Frontal cortex (tissue), 4 donors: ENCODE measurements at places on chromosomes 12 and 14.

- DNase-seq, result no peak
Measured at GRCh38 chr14:78530078-78530477, 359.9 kb downstream of the NRXN3 start.

GRCh38 chr12:52005903-52006703, 643 bp upstream of the TAMALIN start:
- peak; percentile 50 for DNase-seq

- peak; percentile 4 for DNase-seq
Measured at GRCh38 chr12:131865180-131865875, 29.1 kb upstream of the ULK1 start.

DNA sequence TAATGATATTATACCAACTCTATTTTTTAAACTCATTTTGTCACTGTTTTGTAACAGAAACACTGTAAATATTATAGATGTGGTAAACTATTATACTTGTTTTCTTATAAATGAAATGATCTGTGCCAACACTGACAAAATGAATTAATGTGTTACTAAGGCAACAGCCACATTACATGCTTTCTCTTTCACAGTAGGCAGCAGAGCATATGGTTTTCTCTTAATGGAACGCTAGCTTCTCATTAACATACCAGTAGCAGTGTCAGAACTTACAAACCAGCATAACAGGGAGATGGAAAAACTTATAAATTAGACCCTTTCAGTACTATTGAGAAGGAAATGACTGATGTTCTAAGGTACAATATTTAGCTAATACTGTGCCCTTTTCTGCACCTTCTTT, 398.8 kb downstream of the PRKD1 start:
- DNase-seq, result no peak

GRCh38 chr12:93072340-93072739, 143.2 kb upstream of the EEA1 start:
- no peak for DNase-seq

- DNase-seq, result no peak
Measured at GRCh38 chr14:22566845-22567244, 22.2 kb downstream of the DAD1 start.

DNA sequence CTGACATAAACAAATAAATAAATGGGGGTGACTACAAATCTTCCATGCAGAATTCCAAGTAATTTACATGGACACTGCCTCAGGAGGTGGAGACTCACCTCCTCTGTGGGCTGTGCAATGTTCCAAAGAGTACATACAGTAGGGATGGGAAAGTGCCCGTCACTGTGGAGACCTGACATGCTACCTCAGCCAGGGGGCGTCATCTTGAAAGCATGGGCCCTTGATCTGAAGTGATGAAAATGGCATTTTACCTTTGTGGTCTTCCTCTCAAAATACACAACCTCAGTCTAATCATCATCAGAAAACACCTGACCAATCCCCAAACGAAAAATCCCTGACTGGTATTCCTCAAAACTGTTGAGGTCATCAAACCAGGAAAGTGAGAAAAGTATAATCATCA, 48.4 kb downstream of the ANAPC7 start:
- no peak for DNase-seq

DNA sequence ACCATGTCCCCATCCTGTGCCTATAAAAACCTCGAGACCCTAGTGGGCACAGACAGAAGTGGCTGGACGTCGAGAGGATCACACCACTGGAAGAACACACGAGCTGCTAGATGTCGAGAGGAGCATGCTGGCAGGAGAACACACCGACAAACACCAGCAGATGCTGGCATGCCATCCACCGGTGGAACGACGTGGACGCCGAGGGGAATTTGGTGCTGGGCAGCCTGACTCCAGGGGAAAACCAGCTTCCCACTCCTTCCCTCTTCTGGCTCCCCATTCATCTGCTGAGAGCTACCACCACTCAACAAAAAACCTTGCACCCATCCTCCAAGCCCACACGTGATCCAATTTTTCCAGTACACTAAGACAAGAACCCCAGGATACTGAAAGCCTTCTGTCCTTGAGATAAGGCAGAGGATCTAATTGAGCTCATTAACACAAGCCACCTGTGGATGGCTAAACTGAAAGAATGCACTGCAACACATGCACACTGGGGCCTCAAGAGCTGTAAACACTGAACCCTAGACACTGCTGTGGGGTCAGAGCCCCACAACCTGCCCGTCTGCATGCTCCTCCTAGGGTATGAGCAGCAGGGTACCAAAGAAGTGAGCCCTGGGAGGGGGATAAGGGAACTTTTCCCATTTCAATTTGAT, 9.5 kb downstream of the RNASE6 start:
- DNase-seq, result no peak

DNA sequence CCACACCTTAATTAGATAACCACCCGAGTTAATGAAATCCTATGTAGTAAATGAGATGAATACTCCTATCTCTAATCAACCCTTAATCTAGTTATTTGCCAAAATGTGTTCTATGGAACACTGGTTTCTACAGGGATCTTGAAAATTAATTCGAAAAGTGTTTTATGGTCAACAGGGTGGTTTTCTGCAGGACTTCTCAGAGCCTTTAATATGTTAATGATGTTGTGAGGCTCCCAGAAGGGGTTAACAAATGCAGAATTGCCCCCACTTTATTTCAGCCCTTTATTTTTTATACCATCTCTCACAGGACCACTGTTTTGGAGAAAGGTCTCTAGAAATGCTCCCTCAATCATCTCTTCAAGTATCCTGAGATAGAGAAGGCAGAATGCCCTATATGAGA, 153.1 kb upstream of the RPH3A start:
- DNase-seq, result no peak

DNA sequence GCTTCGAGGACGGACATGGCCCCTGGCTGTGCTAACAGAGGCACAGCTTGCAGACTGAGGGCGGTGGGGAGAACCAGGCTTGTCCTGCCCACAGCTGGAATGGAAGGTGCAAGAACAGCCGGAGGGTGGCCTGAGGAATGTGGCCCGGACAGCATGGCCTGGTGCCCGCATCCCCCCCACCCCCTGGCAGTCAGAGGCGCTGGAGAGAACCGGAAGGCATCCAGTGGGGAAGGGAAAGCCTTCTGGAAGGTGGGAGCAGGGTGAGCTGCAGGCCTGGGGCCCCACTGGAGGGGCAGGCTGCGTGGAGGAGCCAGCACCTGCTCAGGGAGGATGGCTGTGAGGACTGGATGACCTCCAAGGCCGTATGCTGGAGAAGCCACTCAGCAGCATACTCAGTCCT, 8.1 kb upstream of the CYP46A1 start:
- no peak for DNase-seq

GRCh38 chr12:51866762-51867161, 18.2 kb upstream of the FIGNL2 start:
- no peak for DNase-seq

DNA sequence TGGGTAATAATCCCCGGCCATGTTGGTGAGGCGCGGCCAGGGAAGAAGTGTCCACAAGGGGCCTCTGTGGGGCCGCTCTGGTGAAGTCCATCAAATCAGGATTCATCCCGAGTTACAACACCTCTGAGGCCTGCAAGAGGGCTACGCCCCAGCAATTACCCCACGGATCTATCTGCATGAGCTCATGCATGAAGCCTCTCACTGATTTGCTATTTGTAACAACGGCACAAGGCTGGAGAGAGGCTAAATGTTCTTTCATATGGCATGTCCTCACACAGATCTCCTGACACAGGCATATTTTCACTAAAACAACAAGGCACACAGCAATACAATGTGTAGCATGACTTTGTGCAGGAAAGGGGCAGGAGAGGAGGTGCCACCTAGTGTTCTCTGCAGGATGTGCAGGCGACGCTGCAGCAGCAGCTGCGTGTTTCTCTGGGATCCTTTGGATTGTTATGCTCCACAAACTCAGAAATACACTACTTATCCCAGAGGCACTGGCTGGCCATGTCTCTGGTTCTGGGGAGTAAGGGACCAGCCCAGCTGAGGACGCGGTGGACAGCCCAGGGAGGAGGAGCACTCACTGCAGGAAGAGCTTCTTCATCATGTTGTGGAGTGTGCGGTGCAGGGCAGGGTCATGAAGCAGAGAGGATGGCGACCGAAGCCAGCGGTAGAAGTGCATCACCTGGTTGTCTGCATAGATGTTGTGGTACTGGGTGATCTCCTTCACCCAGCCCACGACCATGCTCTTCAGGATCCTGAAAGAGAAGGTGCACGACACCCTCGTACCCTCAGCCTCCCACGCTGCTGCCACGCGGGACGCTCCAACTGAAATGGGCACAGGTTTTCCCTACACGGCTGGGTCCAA, 20.2 kb downstream of the P2RX2 start:
- peak; percentile 74 for DNase-seq

GRCh38 chr12:93638095-93638494, 39.1 kb upstream of the CRADD start:
- DNase-seq, result no peak

GRCh38 chr12:30278401-30278800, 417.3 kb downstream of the IPO8 start:
- DNase-seq, result no peak

DNA sequence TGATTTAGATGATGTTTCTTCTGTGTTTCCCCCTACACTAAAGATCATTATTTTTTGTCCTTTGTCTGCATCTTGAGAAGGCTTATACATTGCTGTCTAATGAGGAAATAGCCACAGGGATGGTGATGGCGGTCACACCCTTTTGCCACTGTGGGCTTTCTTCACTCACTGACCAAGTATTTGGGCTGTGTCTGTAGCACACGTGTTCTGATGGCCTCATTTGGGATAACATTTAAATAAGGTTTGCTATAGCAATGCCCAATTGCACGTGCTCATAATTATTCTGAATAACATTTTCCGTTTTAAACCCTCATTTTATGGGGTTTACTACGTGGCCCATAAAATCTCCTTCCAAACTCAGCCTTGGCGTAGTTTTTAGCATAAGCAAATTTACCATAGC, 230.3 kb upstream of the PRICKLE1 start:
- DNase-seq, result no peak

GRCh38 chr12:104799458-104799857, 158.6 kb downstream of the SLC41A2 start:
- no peak for DNase-seq

GRCh38 chr12:39852346-39852745, 232.7 kb upstream of the ABCD2 start:
- no peak for DNase-seq

GRCh38 chr14:58884442-58884841, 246.7 kb downstream of the DACT1 start:
- DNase-seq, result no peak

GRCh38 chr12:32454866-32455265, 55.5 kb downstream of the FGD4 start:
- no peak for DNase-seq

- no peak for DNase-seq
Measured at GRCh38 chr12:97142737-97143410, 235.8 kb downstream of the NEDD1 start.

- no peak for DNase-seq
Measured at GRCh38 chr12:108298761-108299275, 40.3 kb downstream of the CMKLR1 start.

- DNase-seq, result no peak
Measured at GRCh38 chr12:14868916-14869506, 16.6 kb downstream of the MGP start.

- no peak for DNase-seq
Measured at GRCh38 chr12:49359671-49360070, 7.6 kb upstream of the SPATS2 start.

- no peak for DNase-seq
Measured at GRCh38 chr14:54338696-54339317, 58.0 kb upstream of the CDKN3 start.

GRCh38 chr12:43312991-43313505, 239.0 kb downstream of the ADAMTS20 start:
- no peak for DNase-seq

DNA sequence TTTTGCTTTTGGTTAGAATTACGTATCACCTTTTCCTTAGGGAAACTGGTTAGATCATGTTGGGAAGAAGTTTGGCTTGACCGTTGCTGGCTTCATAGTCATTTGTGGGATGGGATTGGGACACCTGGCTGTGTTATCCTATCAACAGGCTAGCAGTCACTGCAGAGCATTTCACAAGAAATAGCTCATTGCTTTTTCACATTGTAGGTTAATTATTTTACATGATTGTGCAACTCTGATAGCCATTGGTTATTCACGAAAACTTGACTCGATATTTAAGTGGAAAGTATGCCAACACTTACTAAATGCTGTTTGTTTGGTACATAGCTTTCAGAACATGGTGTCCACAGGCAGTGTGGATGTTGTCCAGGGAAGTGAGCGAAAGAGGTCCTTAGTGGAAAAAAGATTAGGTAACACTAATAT, 89.4 kb downstream of the NKX2-1 start:
- DNase-seq, result no peak

DNA sequence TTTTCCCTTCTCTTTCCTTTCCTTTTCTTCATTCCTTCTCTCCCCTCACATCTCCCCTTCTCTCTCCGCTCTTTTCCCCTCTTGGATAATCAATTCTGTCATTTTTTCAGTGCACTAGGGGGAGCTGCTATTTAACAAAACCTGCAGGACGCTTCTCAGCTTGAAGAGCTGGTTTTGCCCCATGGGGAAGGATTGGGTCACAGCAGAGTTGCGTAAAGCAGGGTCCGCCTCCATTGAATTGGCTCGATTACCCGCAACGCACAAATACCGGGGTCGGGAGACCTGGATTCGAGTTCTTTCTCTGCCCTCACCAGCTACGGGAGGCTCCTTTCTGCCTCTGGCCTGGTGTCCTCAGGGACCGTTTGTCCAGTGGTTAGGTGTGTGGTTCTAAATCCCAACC, 42.1 kb upstream of the CHGA start:
- peak; percentile 50 for DNase-seq

DNA sequence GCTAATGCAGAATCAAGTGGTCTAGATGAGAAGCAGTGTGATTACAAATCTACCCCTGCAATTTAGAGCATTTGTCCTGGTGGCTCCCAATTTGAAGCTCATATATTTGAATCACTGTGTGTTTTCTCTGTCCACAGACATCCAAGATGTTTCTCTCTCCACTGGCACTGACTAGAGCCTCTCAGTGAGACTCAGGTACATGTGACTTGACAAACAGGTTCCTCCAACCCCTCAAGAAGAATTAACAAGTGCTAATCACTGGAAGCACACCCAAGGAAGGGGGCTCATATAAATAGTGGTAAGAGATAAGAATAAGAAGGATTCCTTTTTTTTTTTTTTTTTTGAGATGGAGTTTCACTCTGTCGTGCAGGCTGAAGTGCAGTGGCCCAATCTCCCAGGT, 20.5 kb downstream of the OR10G2 start:
- no peak for DNase-seq

- no peak for DNase-seq
Measured at GRCh38 chr12:13536219-13536910, 339.8 kb downstream of the EMP1 start.
